ENCODE measurements at places on chromosomes 13 and 19.
A peak's percentile ranks its signal among the peaks of the same experiment; 100 is the strongest.

- DNase-seq, result no peak
These were observed 709.0 kb upstream of the ARGLU1 start for GRCh38 chr13:107276936-107277335.

- no peak for DNase-seq
These were observed 1.0 kb downstream of the KLF1 start for GRCh38 chr19:12885749-12886650.

DNA sequence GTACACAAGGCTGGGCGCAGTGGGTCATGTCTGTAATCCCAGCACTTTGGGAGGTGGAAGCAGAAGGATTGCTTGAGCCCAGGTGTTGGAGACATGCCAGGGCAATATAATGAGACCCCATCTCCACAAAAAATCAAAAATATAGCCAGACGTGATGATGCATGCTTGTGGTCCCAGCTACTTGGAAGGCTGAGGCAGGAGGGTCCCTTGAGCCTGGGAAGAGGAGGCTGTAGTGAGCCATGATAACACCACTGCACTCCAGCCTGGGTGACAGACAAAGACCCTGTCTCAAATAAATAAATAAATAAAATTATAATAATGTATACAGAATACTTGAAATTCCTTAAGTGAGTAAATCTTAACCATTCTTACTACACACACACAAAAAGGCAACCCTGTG is 127.7 kb downstream of the SPRY2 start:
- no peak for DNase-seq

GRCh38 chr19:9586764-9587163 is 2.5 kb upstream of the ZNF121 start:
- DNase-seq, result peak; percentile 78

GRCh38 chr13:99057310-99057975 is 79.6 kb upstream of the DOCK9 start:
- peak; percentile 8 for DNase-seq

- DNase-seq, result peak; percentile 48
These were observed 4.0 kb upstream of the GRIN3B start for GRCh38 chr19:996051-996838.

Data from A549 (cell line).